ENCODE measurements at places on chromosomes 2 and 18.

- DNase-seq, result no peak
Observed at GRCh38 chr2:134153294-134153880, 100.5 kb upstream of the MGAT5 start.

- peak; percentile 76 for DNase-seq
Observed at GRCh38 chr18:73118121-73118816, 250.5 kb upstream of the NETO1 start.

GRCh38 chr18:713135-713490, 683 bp upstream of the ENOSF1 start:
- no peak for DNase-seq

- no peak for DNase-seq
Observed at GRCh38 chr18:37861981-37862380, 296.4 kb upstream of the CELF4 start.

DNA sequence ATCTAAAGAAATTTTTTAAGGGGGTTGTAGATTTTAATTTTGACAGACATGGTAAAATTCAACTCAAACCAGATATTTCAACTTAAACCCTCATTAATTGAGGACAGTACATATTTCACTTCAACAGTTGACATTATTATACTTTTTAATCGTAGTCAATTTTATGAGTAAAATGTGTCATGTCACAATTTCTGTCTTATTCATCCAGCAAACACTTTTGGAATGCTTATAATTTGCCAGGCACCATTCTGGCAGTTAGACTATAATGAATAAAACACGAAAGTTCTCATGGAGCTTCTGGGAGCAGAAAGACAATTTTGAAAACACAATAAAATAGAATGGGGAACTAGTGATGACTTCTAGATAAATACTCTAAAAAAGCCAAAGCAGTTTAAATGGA, 1094.8 kb downstream of the SUCLG1 start:
- DNase-seq, result peak; percentile 5

GRCh38 chr2:128178650-128179460, 87.9 kb downstream of the UGGT1 start:
- DNase-seq, result peak; percentile 90

DNA sequence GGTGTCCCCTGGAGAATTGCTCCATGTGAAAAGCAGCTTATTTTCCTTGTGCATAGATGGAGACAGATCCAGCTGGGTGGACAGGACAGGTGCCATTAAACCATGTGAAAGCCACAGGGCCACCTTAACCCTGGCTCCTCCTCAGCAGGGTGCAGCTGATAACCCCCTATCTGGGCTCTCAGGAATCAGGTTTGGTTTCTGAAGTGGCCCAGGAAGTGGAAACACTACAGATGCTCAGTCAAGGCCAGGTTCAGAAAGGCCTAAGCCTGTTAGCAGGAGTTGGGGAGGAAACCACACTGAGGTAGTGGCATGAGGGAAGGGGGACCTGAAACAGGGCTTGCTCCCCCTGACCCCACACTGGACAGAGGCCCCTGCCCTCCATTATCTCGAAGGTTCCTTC, 217.0 kb downstream of the SPP2 start:
- no peak for DNase-seq

GRCh38 chr2:98078701-98079100, 8.3 kb upstream of the VWA3B start:
- DNase-seq, result no peak

DNA sequence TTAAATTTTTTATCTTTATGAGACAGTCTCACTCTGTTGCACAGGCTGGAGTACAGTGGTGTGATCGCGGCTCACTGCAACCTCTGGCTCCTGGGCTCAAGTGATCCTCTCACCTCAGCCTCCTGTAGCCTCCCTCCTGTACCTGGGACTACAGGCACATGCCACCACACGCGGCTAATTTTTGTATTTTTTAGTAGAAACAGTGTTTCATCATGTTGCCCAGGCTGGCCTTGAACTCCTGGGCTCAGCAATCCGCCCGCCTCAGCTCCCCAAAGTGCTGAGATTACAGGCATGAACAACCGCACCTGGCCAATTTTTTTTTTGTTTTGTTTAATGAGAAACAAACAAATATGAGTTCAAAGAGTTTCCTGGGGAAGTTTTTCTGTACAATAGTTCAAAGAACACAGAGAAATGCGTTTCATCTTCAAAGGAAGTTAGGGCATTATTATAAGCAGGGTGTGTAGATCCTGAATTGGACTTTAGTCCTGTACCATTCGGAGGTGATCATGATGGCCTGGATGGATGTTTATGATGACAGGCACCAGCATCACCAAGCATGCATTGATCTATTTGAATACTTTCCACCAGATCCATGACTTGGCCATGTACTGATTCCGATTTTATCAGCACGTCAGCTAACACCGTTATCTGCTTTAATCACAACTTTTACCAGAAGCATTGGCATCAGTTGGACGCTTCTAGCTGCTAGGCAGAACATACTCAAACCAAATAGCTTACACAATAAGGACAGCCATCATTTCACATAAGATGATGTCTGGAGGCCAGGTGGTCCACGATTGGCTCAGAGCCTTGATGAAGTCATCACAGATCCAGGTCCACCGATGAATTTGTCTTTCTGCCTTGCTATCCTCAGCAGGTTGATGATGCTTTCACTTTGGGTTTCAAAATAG, 28.9 kb downstream of the TCF23 start:
- DNase-seq, result no peak

Data from choroid plexus epithelial cell (primary cell).